ENCODE measurements at places on chromosomes 3 and 15.

DNA sequence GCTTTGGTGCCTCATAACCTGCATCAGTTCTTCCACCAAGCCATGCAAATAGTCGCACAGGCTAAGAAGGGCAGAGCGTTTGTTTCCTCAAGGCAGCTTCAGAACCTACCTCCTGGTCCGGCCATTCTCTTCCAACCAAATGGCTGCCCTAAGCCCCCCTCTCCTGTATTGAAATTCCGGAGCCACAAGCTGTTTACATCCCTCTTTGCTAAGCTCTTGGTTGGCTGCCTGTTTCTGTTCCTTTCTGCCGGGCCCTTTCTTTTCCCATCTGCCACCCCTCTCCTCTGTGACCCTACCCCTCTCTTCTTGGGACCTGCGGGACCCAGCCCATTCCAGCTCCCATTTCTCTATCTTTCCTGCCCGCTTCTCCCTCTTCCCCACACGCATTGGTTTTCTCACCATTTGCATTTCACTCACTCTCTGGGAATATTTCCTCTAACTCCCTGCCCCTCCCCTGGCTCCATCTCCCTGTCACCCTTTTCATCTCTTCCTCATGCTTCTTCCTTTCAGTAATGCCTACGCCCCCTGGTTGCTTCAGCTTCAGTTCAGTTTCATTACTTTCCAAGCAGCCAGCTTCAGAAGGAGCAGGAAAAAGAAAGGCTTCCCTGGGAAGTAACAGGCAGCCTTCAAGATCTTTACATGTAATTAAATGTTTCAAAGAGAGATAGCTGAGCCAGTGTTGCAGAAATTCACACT, 113.5 kb downstream of the RAB11A start:
- DNase-seq: no peak

GRCh38 chr15:48965972-48966371, 2.3 kb upstream of the SHC4 start:
- DNase-seq: no peak

- DNase-seq: peak; percentile 82
These were observed 12.4 kb upstream of the RAB11A start for GRCh38 chr15:65856821-65857455.

DNA sequence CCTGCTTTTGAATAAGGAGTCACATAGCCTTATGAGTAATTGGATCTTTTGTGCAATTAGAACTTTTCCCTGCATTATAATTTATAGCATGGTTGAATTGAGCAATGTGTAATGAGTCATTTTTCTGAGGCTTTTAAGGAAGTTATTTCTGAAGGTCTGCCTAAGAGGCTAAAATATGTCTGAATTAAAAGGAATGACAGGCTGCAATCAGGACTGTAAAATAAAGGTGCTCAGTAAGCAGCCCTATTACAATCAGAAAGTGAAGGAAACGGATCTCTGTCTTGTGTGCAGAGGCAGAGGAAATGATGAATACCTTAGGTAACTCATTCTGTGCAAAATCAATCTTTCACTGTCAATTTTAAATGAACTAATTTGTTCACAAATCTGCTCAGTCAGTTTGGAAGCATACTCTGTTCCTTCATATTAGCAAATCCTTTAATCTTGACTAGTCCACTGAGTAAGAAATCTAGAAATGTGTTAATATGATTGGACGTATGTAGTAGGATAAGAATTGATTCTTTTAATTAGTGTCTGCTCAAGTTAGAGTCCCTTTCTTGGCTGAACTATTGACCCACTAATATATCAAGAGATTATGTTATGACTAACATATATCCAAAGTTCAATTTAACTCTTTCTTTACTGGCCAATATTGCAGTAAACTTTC, 290.1 kb downstream of the ZIC1 start:
- DNase-seq: no peak

- DNase-seq: no peak
These were observed 98.6 kb downstream of the CHL1 start for GRCh38 chr3:295166-295565.

- peak; percentile 77 for DNase-seq
These were observed 50.9 kb downstream of the MYL3 start for GRCh38 chr3:46812237-46812791.

GRCh38 chr15:67914537-67915460, 75.0 kb upstream of the RNU6-1 start:
- no peak for DNase-seq

- DNase-seq: no peak
These were observed 463.5 kb downstream of the FOXP1 start for GRCh38 chr3:71120012-71120411.

- no peak for DNase-seq
These were observed 12.2 kb upstream of the ZNF197 start for GRCh38 chr3:44612678-44613077.

- DNase-seq: no peak
These were observed 58.5 kb downstream of the ADAMTS7 start for GRCh38 chr15:78752492-78753358.

DNA sequence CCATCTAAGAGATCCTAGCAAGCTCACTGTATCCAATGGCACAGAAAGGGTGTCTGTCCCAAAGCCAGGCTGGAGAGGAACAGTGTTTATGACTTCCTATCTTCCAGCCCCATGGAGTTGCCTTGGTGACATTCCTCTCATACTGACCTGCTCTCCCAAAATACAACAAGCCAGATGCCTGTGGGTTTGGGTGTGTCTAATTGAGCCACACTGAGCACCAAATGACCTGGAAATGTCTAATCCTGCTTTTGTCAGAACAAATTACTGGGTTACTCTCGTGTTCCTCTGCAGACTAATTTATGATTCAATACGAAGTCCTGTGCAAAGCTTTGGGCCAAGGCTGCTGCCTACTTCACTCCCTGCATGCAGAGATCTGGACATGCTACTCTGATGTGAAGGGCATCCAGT, 98.1 kb upstream of the STRIT1 start:
- no peak for DNase-seq

DNA sequence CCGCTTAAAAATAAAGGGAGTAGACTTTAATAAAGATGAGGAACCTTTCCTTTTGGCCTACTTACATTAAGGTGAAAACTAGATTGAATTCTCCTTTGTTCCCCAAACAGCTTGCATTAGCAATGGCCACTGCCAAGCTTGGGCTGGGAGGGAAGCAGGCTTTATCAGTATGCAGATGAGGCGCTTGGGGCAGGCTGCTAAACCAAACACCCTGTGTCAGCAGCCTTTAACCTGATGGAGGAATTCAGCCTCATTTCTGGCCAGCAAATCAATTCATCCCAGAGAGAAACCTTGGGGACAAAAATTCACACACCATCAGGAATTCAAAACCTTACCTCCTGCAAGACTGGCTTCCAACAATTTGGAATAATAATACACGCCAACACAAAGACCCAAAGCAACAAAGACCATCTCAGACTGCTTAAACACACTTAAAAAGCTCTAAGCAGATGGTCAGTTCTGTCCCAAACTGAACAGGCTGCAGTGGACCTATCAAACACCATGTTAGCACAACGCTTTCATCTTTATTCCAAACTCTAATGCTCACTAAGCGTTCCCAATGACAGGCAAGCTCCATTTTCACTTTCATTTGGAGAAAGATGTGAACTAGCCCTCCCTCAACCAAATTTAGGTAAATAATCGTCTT, 255.1 kb upstream of the CMC1 start:
- DNase-seq: no peak

DNA sequence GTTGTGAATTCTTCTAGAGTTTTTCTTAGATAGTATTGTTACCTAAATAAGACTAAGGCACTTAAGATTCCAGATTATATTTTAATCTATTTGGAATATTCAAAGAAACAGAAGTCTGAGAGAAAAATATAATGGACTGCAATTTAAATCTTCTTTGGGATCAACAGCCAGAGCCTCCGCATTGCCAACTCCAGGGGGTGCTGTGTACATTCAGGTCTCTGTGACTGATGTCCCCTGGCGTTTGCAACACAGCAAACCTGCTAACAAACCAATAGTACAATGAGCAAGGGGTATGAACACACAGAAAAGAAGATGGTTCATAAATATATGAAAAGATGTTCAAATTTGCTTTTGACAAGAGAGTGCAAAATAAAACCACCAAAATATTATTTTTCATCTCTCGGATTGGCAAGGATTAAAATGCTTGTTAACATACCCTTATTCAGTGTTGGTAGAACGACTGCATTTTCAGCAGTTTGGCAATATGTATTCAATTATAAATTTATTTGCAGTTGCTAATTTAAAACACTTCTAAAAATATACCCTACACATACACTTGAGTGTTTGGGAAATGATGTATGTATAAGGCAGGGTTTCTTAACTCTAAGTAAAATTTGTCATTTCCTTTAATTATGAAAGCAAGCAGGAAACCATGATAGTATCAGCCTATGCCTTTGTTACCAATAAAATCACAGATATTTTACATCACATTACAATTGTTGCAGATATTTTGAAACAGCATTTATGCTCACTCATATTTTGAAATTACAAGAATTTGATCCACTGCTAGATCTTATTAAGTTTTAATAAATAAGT, 16.1 kb upstream of the TM4SF1 start:
- peak; percentile 11 for DNase-seq

DNA sequence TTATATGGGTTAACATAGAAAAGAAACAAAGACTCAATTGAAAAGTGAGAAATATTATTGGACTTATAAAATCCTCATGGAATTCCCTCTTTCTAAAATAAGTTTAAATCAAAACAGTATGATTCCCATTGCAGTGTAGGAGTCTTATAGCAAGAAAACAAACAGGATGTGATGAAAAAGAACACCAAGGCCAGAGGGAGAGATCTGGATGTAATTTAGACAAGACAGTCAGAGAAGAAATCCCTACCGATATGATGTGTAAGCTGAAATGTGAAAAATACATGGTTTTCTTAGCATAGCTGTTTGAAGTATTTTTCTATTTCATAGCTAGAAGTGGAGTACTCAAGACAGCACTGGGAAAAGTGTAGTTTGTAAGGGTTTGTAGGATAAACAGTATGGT, 521.5 kb downstream of the RSL24D1 start:
- no peak for DNase-seq

DNA sequence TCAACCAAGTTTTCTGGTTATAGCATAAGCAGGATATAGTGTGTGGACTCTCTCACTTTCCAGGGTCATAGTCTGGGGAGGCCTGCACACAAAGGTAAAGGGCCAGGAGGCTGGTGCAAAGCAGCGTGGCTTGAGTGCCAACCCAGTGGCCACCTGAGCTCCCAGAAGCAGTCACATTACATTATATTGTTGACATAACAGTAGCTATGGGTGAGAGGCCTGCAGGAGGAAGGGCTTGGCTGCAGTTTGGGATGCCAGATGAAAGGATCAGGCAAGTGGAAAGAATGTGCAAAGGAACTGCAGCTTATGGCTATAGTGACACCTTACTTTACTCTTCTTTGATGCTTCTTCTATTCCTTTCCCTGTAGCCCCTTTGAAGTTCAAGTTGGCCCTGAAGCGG, 96.5 kb downstream of the FLNB start:
- no peak for DNase-seq

- no peak for DNase-seq
These were observed 212.4 kb downstream of the TBC1D2B start for GRCh38 chr15:77865106-77865610.

- no peak for DNase-seq
These were observed 394.5 kb downstream of the MFSD1 start for GRCh38 chr3:159196359-159196758.

DNA sequence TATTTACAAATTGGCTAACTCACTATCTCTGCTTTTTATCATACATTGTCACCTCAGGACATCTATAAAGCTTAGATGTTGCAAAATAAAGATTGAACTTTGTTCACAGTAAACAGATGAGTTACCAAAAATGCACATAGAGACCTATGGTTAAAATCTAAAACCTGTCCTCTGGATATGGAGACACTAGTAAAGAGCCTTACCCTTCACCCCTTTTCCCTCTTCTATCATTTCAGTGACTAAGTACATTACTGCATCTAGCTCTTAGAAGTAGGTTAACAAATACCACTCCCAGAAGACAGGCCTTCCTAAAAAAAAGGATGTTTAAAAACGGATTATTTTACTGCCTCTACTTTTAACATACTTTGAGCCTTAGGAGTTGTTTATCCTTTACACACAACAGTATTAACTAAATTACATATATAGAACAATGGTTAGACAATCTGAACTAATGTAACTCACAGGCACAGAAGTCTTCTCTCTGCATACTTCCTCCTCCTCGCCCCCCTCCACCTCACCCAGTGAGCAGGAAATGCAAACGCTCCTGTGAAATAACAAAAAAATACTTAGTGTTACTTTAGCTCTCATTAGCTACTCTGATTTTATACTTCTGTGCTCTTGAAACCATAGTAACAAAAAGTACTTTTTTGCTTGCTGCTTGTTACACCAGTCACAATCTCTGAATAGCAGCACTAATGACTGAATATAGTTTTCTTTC, 23.3 kb downstream of the IREB2 start:
- DNase-seq: no peak

- DNase-seq: no peak
These were observed 613.1 kb downstream of the SI start for GRCh38 chr3:164465172-164465571.

DNA sequence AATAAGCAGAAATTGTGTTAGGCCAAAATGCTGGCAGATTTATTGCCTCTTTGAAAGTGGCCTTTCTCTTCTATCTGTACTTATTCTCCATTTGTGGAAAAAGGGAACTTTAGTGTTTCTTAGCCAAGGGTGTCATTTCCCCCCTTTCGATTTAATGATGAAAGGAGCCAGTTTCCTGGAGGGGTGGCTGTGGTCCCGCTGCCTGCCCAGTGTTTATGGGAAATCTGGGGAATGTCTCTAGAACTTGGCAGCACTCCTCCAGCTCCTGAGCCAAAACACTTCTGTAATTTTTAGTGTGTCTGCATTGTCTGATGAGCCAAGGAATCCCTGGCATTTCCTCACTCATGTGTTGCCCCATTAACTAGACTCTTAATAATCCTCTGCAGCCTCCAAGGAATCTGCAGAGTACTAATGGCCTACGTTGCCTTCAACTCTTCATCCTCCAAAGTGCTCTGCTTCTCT, 448.8 kb downstream of the GRM7 start:
- no peak for DNase-seq

DNA sequence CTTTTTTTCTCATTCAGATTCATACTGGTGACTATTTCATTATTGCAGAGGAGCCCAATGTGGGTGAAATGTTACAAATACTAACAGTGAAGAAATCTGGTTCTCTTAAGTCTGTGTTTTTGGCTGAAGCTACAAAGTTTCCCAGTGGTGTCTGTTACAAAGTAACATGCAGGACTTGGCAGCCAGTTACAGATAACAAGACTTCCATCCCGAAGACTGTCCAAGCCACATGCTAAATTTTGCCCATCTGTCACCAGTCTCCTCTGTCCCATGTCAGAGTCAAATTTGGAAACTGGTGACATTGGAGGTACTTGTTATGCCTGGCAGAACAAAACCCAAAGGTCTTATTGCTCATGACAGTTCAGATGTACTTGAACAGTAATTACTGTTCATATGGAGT, 269.2 kb upstream of the GOLIM4 start:
- no peak for DNase-seq

GRCh38 chr15:31513178-31513577, 186.5 kb downstream of the KLF13 start:
- no peak for DNase-seq

Data from stimulated activated CD4-positive, alpha-beta T cell treated with anti-CD3 and anti-CD28 coated beads, Interleukin-4, amount 100 ng/mL, for 48 hours (primary cell).